Hindlimb muscle (tissue), 1 donor: ENCODE measurements at places on chromosomes 2 and 18.

DNA sequence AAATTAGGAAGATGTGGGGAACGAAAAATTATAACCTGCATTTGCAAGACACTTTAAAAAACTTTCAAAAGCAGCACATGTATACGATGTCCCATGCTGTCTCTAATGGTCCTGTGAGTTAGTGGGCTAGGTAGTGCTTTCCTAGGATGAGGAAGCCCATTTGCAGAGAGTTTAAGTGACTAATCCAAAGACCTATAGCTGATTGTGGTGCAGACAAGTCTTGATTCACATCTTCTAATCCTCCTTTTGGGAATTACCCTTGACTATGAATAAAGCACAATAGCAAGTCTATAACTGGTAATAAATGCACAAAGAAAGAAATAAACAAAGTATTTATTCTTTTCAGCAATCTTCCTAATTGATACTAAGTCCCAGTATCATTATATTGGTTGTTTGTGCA, 234.6 kb upstream of the FANCL start:
- no peak for DNase-seq

GRCh38 chr2:171807831-171808393, 86.1 kb downstream of the SLC25A12 start:
- DNase-seq = no peak

- no peak for DNase-seq
Observed at GRCh38 chr2:226634943-226635604, 164.5 kb downstream of the IRS1 start.

DNA sequence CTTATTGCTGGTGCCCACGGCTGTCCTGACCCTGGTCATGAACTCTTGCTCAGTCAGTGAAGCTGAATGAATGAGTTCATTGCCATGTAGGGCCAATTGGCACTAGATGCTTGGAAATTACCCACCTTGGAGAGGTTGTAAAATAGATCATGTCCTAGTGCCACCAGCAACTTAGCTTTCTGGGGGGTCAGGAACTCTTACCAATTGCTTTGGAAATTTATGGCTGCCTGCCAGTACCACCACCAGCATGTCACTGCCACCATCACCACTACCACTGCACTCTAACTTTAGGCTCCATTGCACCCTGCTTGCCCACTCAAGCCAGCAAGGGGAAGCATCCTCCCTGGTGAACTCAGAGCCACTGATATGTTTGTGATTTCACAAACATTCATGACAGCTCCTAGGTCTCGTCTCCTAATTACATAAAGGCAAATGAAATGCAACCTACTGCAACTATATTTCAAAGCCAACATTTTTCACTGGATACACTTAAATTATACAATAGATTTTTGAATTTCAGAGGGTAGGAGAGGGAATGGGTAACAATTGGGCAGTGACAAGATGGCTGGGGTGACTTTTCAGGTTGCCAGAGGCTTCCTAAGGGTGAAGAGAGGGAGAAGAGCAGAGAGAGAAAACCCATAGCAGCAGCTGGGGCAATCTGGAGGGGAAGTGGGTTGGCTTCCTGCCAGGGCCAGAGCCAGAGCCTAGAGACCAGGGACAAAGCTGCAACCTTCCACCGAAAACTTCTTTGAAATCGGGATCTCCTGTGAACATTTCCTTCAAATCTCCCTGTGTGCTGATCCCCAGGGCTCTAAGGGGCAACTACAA, 3.5 kb upstream of the EMILIN1 start:
- DNase-seq = no peak

DNA sequence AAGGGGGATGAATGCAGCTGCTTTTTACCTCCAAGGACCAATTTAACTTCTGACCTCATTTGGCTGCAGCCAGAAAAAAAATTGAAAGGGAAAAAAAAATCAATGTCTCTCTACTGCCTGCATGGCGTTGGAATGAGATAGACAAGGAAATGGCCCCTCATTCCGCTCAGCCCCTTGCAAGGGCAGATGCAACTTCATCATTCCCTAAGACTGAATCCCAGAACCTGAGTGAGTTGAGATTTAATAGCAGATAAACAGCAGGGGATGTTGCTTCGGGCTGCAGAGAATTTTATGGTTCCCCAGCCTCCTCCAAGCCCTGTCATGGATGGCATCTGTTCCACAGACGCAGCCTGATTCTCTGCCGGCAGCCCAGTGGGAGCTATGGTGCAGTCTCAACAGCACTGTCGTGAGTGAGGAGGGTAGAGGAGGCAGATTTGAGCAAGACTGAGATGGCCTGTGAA, 49.0 kb downstream of the CAPN13 start:
- peak; percentile 11 for DNase-seq

DNA sequence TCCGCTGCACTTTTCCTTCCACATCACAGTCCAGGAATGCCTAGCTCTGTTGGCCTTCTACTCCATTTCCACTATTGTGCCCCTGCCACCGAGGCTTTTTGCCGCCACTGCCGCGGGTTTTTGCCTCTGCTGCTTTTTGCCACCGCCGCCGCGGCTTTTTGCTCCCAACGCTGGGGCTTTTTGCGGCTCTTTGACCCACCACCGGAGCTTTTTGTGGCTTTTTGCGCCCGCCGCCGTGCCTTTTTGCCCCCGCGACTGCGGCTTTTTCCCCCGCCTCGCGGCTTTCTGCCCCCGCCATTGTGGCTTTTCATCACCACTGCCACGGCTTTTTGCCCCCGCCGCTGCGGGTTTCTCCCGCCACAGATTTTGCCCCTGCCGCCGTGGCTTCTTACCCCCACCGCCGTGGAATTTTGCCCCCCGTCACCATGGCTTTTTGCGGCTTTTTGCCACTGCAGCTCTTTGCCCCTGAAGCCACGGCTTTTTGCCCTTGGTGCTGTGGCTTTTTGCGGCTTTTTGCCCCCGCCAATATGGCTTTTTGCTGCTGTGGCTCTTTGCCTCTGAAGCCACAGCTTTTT, 2798.7 kb upstream of the TEKT4 start:
- DNase-seq = no peak

- no peak for DNase-seq
Observed at GRCh38 chr2:189601043-189601442, 20.5 kb upstream of the SLC40A1 start.

GRCh38 chr2:194252127-194252526, 1404.9 kb upstream of the SLC39A10 start:
- no peak for DNase-seq
